GM23248 (cell line): ENCODE measurements at places on chromosomes 7 and 10. TPM values are rescaled to one million over a fixed set of nuclear protein-coding genes. Genes with fewer than 3 reads are reported as not detected.

ANKRD1 gene
- 8.3 and 10.9 TPM in 2 replicates for total RNA-seq

PNLIPRP1 gene
- not detected in 2 replicates for total RNA-seq

FBXL13 gene
- total RNA-seq, result under 0.01 and 0.43 TPM in 2 replicates

DNA sequence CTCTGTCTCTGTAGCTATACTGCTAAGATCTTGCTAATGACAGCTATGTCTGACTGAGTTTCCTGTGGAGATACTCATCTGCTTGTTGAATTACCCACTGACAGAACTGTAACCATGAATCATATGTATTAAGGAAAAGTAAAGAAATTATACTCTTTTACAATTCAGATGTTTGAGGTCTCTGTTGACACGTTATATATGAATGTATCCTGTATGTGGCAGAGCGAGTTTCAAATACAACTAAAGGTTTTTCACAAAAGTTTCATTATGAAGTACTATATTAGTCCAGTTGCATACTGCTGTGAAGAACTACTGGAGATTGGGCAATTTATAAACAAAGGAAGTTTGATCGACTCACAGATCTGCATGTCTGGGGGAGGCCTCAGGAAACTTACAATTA, 232.5 kb downstream of the CDK14 start:
- no peak overlapping the region for H3K4me3 ChIP-seq
- H3K36me3 ChIP-seq, result no peaks in the 10 kb centered on the region
- peak overlapping the region; percentile 24 for H3K27ac ChIP-seq
- H3K4me1 ChIP-seq, result peaks cover 59% of the 10 kb centered on the region
- peak; percentile 59 for DNase-seq
- no peaks in the 10 kb centered on the region for H3K27me3 ChIP-seq

MRC1 gene
- not detected in 2 replicates for total RNA-seq

ADD3 gene
- 128 and 1,101 TPM in 2 replicates for total RNA-seq

- H3K4me1 ChIP-seq, result peaks cover 7% of the 10 kb centered on the region
- DNase-seq, result no peak
- no peaks in the 10 kb centered on the region for H3K36me3 ChIP-seq
Measured at GRCh38 chr7:26964156-26964808, 99.9 kb upstream of the SKAP2 start.

DNA sequence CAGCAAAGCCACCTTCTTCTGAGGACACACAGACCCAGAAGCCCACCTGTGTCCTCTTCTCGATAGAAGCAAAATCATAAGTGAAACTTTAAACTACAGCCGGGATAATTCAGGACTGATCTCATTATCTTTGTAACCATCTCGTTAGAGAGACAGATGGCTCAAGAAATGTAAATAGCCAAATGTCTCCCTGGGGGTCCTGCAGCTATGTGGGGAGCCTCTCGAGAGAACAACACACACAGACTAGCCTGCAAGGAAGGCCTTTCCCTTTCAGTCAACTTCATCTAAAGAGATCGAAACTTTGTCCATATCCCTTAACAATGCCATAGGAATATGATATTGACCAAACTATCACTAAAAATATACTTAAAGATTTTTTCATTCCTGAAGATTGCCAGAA, 93.5 kb downstream of the VWC2 start:
- H3K36me3 ChIP-seq, result no peaks in the 10 kb centered on the region
- no peak overlapping the region for H3K27ac ChIP-seq
- H3K27me3 ChIP-seq, result no peaks in the 10 kb centered on the region
- H3K4me1 ChIP-seq, result no peaks in the 10 kb centered on the region
- H3K4me3 ChIP-seq, result no peak overlapping the region

FAM107B gene
- 5.2 and 5.3 TPM in 2 replicates for total RNA-seq

TAS2R4 gene
- total RNA-seq, result 0.32 and 0.51 TPM in 2 replicates

- H3K27ac ChIP-seq, result peak overlapping the region; percentile 89
- H3K4me1 ChIP-seq, result peaks cover 58% of the 10 kb centered on the region
- peak overlapping the region; percentile 97 for H3K4me3 ChIP-seq
Measured at GRCh38 chr10:48602401-48603135, 2.3 kb downstream of the ARHGAP22 start.

DNA sequence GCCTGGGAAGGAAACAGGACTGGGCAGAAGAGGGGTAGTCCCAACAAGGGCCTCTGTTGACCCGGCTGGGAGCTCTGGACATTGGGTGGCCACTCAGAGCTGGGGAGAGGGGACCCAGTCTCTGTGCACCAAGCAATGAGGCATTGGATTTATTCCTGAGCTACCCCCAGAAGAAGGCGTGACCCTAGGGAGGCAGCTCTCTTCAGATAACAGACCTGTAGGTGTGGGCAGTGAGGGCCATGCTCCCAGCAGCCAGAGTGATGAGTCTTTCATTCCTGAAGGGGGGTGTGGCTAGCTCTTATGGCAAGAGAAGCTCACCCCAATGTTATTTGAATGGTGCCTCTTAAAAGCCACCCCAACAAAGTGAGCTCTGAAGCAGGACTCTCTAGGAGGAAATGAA, 20.4 kb downstream of the TEX36 start:
- peak; percentile 61 for DNase-seq
- peaks cover 21% of the 10 kb centered on the region for H3K4me1 ChIP-seq
- peak overlapping the region; percentile 28 for H3K4me3 ChIP-seq
- H3K27me3 ChIP-seq, result no peaks in the 10 kb centered on the region
- H3K36me3 ChIP-seq, result no peaks in the 10 kb centered on the region

GRCh38 chr7:47617131-47617530, 35.2 kb upstream of the TNS3 start:
- no peak overlapping the region for H3K4me3 ChIP-seq
- H3K4me1 ChIP-seq, result no peaks in the 10 kb centered on the region
- no peak for DNase-seq
- H3K27me3 ChIP-seq, result no peaks in the 10 kb centered on the region
- H3K27ac ChIP-seq, result no peak overlapping the region

- no peak overlapping the region for H3K27ac ChIP-seq
- H3K36me3 ChIP-seq, result no peaks in the 10 kb centered on the region
- no peak overlapping the region for H3K4me3 ChIP-seq
- H3K27me3 ChIP-seq, result no peaks in the 10 kb centered on the region
- no peak for DNase-seq
Measured at GRCh38 chr7:13751766-13752165, 237.7 kb downstream of the ETV1 start.

FAM53B gene
- total RNA-seq, result 10.1 TPM in 2 replicates

- no peaks in the 10 kb centered on the region for H3K27me3 ChIP-seq
- no peak overlapping the region for H3K27ac ChIP-seq
- H3K4me1 ChIP-seq, result peaks cover 17% of the 10 kb centered on the region
Measured at GRCh38 chr7:35753761-35754603, 46.9 kb upstream of the SEPTIN7 start.

DNA sequence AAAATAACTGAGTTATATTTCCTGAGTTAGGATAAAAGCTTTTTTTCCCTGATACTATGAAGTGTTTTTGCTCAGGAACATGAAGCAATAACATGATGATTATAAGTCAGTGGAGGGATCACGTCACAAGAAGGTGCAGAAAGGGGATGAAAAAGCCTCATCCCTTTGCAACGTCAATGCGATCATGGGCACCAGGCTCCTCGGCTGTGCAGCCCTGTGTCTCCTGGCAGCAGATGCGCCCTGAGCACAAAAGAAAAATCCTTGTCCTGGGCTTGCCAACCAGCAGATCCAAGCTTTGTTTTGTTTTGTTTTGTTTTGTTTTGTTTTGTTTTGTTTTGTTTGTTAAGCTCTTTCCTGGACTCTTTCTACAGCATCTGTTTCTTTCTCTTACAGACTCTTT, 103.5 kb upstream of the PRSS1 start:
- H3K27me3 ChIP-seq, result peaks cover 56% of the 10 kb centered on the region
- H3K4me1 ChIP-seq, result no peaks in the 10 kb centered on the region
- DNase-seq, result peak; percentile 10

BLNK gene
- not detected in 2 replicates for total RNA-seq

- no peak overlapping the region for H3K27ac ChIP-seq
- no peak for DNase-seq
- H3K4me3 ChIP-seq, result no peak overlapping the region
- no peaks in the 10 kb centered on the region for H3K4me1 ChIP-seq
Measured at GRCh38 chr7:153564391-153564790, 487.8 kb upstream of the DPP6 start.

SCART1 gene
- 0.65 and 2.1 TPM in 2 replicates for total RNA-seq

- no peak overlapping the region for H3K4me3 ChIP-seq
- DNase-seq, result no peak
- no peaks in the 10 kb centered on the region for H3K27me3 ChIP-seq
- peaks cover 24% of the 10 kb centered on the region for H3K4me1 ChIP-seq
- no peaks in the 10 kb centered on the region for H3K36me3 ChIP-seq
Measured at GRCh38 chr10:95505641-95506040, 55.5 kb downstream of the SORBS1 start.

ASIC3 gene
- 1.1 TPM in 1 of 2 replicates, not detected in the other for total RNA-seq

DNA sequence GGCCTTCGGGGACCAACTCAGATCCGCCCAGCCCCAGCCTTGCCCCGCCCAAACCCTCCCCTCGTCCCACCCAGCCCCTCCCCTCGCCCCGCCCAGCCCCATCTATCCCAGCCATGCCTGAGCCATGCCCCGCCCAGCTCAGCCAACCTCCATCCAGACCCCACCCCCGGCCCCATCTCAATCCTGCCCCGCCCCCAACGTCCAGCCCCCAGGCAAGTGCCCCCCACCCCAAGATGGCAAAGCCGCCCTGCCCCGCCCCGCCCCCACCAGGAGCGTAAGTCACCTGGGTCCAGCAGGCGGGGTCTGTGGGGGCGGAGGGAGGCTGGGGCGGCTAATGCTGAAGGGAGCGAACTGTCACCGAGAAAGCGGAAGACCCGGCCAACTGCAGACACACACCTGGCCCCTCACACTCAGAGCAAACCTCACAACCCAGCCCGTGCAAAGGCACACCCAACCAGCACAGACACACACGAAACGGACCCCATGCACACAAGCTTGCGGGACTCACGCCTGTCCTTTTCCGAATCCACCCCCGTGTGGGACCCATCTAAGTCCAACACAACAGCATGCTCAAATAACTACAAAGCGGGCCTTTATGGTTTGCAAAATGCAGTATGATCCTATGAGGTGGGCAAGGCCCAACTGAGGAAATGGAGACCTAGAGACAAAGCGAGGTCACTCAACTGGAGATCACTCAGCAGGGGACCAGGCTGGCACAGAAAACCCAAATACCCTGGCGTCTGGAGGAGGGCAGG, 11.5 kb upstream of the OGA start:
- peak; percentile 46 for DNase-seq
- H3K27me3 ChIP-seq, result no peaks in the 10 kb centered on the region
- peak overlapping the region; percentile 60 for H3K27ac ChIP-seq
- H3K4me1 ChIP-seq, result 0 out of 2 replicates have a peak, but pooled peaks cover 4% of the 10 kb centered on the region

- H3K27ac ChIP-seq, result no peak overlapping the region
- no peak overlapping the region for H3K4me3 ChIP-seq
- no peaks in the 10 kb centered on the region for H3K27me3 ChIP-seq
- DNase-seq, result no peak
- no peaks in the 10 kb centered on the region for H3K36me3 ChIP-seq
- H3K4me1 ChIP-seq, result peaks cover 21% of the 10 kb centered on the region
Measured at GRCh38 chr7:44162179-44162578, 21.0 kb upstream of the MYL7 start.

- no peak for DNase-seq
- H3K27ac ChIP-seq, result no peak overlapping the region
- no peaks in the 10 kb centered on the region for H3K36me3 ChIP-seq
- H3K4me3 ChIP-seq, result no peak overlapping the region
- no peaks in the 10 kb centered on the region for H3K27me3 ChIP-seq
- peaks cover 27% of the 10 kb centered on the region for H3K4me1 ChIP-seq
Measured at GRCh38 chr7:111009526-111010040, 81.3 kb upstream of the LRRN3 start.

DNA sequence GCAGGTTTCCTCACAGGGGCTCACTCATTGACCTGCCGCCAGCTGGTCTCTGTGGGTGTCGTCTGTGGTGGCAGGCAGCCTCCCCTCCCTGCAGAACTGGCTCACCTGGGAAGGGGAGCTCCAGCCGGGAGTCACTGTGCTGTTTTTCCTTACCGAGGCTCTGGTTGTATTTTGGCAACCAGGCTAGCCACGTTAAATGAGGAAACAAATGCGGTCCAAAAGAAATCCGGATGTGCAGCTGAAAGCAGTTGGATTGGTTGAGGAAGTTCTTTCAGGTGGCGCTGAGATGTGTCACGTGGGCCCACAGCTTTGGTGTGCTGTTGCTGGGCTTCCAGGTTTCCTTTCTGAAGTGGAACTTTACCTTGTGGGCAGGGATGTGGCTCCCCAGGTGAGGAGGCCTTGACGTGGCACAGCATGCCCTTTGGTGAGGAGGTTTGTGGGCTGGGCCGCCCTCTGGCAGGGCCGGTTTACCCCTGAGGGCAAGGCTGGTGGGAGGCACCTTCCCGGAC, 14.2 kb downstream of the MTURN start:
- H3K36me3 ChIP-seq, result no peaks in the 10 kb centered on the region; the same call in 1 of the 2 replicates
- peaks cover 4% of the 10 kb centered on the region for H3K4me1 ChIP-seq
- no peak for DNase-seq
- no peaks in the 10 kb centered on the region for H3K27me3 ChIP-seq

GRCh38 chr10:117519286-117519685, 23.3 kb upstream of the EMX2 start:
- H3K27me3 ChIP-seq, result no peaks in the 10 kb centered on the region
- H3K27ac ChIP-seq, result no peak overlapping the region
- no peak for DNase-seq
- no peak overlapping the region for H3K4me3 ChIP-seq
- 0 out of 2 replicates have a peak, but pooled peaks cover 4% of the 10 kb centered on the region for H3K4me1 ChIP-seq
